ENCODE measurements at places on chromosomes 13 and 19.

DNA sequence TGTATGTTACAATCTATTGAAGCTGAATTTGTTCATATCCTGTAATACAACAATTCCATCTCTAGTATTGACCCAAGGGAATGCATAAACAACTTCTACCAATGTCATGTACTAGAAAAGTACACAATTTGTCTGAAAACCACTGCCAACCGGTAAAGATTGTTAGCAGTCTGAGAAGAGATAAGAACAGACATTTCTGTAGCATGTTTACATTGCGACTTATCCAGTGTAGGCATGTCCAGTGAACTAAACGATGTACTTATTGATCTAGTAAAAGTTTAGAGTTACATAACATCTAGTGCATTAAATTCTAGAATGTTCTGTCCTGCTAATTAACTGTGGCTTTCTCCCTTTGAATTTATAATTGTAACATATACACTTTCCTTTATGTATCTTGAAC, 425.9 kb downstream of the SLITRK6 start:
- no peak for DNase-seq

DNA sequence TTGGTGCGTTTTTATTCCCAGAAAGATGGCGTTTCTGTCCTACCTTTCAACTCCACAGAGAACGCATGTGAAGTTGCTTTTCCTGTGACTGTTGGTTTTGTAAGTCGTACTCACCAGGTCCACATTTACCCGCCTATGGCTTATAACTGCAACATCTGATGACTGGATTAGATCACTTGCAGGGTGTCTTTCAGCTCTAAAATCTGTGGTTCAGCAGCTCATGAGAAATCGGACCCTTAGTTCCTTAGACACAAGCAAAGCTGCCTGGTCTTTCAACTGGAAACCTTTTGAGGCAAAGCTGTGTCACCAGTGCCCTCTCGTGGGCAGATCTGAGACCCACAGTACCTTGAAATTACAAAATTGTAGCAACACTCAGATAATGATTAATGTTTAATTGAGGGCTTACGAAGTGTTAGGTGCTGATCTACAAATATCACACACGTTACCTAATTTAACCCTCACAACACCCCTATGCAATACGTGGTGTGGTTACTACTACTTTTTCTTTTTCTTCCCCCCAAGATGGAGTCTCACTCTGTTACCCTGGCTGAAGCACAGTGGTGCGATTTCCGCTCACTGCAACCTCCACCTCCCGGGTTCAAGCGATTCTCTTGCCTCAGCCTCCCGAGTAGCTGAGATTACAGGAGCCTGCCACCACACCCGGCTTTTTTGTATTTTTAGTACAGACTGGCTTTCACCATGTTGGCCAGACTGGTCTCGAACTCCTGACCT, 65.4 kb downstream of the RUBCNL start:
- DNase-seq, result no peak

- DNase-seq, result no peak
Observed at GRCh38 chr13:76991432-76991795, 467 bp upstream of the CLN5 start.

DNA sequence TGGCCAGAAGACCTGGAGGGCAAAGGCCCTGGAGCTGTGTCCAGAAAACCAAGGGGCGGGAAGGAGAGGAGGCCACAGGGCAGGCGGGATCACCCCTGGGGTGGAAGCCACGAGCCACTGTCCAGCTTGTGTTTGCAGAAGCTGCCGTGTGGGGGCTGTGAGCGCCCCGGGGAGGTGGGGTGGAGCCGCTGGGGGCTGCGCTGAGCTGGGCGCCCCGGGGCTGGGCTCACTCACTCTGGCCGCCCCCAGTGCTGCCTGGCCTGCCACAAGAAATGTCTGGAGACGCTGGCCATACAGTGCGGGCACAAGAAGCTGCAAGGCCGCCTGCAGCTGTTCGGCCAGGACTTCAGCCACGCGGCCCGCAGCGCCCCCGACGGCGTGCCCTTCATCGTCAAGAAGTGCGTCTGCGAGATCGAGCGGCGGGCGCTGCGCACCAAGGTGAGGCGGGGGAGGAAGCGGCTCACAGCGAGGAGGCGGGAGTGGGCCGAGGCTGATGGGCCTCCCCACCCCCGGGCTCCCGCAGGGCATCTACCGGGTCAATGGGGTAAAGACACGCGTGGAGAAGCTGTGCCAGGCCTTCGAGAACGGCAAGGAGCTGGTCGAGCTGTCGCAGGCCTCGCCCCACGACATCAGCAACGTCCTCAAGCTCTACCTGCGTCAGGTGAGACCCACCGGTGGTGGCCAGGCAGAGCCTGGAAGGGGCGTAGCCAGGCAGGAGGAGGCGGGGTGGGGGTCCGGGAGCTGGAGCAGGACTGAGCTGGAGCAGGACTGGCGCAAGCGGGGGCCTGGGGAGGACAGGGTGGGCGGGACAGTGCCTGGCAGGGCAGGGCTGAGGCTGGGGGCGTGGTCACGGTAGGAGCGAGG, 13.6 kb downstream of the POLR2E start:
- DNase-seq, result no peak

GRCh38 chr19:38079926-38080380, 144.1 kb downstream of the DPF1 start:
- DNase-seq, result peak; percentile 88

GRCh38 chr19:39053276-39054090, 21.1 kb upstream of the FBXO27 start:
- DNase-seq, result no peak

Data from NCI-H2029 (cell line).